ENCODE measurements at places on chromosomes 13 and 19.

- no peak for DNase-seq
Measured at GRCh38 chr19:37920591-37921450, 13.8 kb downstream of the SIPA1L3 start.

DNA sequence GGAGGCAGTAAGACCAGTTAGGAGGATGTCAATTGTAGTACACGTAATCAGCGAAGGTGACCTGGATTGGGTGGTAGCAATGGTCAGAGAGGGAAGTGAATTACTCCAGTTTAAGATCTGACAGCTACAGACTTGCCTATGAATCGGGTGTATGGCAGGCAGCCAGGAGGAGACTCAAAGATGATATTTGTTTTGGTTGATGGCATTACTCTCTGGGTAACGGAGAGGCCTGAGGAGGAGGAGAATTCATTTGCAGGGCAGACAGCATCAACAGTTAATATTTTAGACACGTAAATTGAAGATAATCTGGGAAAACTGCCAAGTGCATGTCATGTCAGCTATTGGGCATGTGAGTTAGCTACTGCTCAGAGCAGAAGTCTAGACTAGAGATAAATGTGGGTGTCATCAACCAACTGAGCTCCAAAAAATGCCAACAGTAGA, 109.2 kb downstream of the SGCG start:
- DNase-seq = no peak

- no peak for DNase-seq
Measured at GRCh38 chr13:49997955-49998354, 1.1 kb downstream of the TRIM13 start.

DNA sequence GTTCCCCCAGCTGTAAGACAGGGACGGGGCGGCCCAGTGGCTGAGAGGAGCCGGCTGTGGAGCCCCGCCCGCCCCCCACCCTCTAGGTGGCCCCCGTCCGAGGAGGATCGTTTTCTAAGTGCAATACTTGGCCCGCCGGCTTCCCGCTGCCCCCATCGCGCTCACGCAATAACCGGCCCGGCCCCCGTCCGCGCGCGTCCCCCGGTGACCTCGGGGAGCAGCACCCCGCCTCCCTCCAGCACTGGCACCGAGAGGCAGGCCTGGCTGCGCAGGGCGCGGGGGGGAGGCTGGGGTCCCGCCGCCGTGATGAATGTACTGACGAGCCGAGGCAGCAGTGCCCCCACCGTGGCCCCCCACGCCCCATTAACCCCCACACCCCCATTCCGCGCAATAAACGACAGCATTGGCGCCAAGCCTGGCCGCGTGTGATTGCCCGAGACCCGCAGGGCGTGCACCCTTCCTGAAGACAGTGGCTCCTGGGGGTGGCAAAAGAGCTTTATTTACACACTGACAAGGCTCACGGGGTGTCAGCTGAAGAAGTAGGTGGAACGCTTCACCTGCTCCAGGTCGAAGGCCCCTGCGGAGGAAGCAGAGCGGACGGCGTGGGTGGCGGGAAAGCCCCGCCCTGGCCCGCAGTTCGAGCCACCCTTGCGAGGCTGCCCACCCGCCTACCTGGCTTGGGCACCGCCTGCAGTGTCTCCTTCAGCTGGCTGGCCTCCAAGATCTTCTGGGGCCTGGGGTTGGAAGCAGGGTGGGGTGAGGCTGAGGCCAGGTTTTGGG, 16.4 kb downstream of the POLRMT start:
- DNase-seq = no peak

- DNase-seq = no peak
Measured at GRCh38 chr13:37023871-37024270, 23.3 kb downstream of the EXOSC8 start.

GRCh38 chr13:100957741-100958140, 283.1 kb upstream of the TMTC4 start:
- no peak for DNase-seq

- DNase-seq = no peak
Measured at GRCh38 chr13:67130444-67130843, 99.7 kb downstream of the PCDH9 start.

GRCh38 chr13:40163066-40164000, 503.1 kb downstream of the FOXO1 start:
- DNase-seq = no peak

- peak; percentile 61 for DNase-seq
Measured at GRCh38 chr19:719636-720344, 11.1 kb downstream of the PALM start.

- no peak for DNase-seq
Measured at GRCh38 chr13:74919914-74920313, 562.1 kb downstream of the TBC1D4 start.

GRCh38 chr13:33480561-33480960, 195.0 kb upstream of the STARD13 start:
- DNase-seq = no peak

GRCh38 chr19:33814181-33815165, 17.8 kb downstream of the KCTD15 start:
- DNase-seq = no peak
